ENCODE measurements at places on chromosomes 5 and 9. TPM values are rescaled to one million over a fixed set of nuclear protein-coding genes. Genes with fewer than 3 reads are reported as not detected.

Gene GABRB2
- 0.47 TPM for polyA plus RNA-seq

Gene CDH6
- 0.01 TPM for polyA plus RNA-seq

Gene CMBL
- polyA plus RNA-seq: 13.6 TPM

Gene SLC45A2
- not detected for polyA plus RNA-seq

Gene CCL21
- not detected for polyA plus RNA-seq

Gene DPYSL3
- polyA plus RNA-seq: 0.08 TPM

Gene TOR1A
- 60.7 TPM for polyA plus RNA-seq

Gene CERCAM
- polyA plus RNA-seq: 1.0 TPM

Gene DAPK1
- 55.5 TPM for polyA plus RNA-seq

Gene OR1N1
- polyA plus RNA-seq: not detected

Gene RNF183
- not detected for polyA plus RNA-seq

Gene POU4F3
- polyA plus RNA-seq: not detected

Gene FANCC
- 16.8 TPM for polyA plus RNA-seq

Gene IGIP
- polyA plus RNA-seq: 0.70 TPM

Gene INSL4
- not detected for polyA plus RNA-seq

Gene IL5
- polyA plus RNA-seq: not detected

Gene HAVCR1
- polyA plus RNA-seq: not detected

Gene GFI1B
- polyA plus RNA-seq: 0.05 TPM
